Activated CD4-positive, alpha-beta T cell treated with anti-CD3 and anti-CD28 coated beads for 36 hours (primary cell): ENCODE measurements at places on chromosomes 2 and 18. TPM values are rescaled to one million over a fixed set of nuclear protein-coding genes. Genes with fewer than 3 reads are reported as not detected.

ZNF385B gene
- total RNA-seq = not detected

POTEI gene
- total RNA-seq = not detected

REG1B gene
- total RNA-seq = not detected

ELOA2 gene
- total RNA-seq = not detected

MORN2 gene
- total RNA-seq = 6.6 TPM

SEMA4F gene
- total RNA-seq = 5.7 TPM

HOXD11 gene
- total RNA-seq = not detected

ANKRD30B gene
- not detected for total RNA-seq

OTOS gene
- not detected for total RNA-seq

MYO3B gene
- 1.2 TPM for total RNA-seq

MARCO gene
- total RNA-seq = not detected

GRCh38 chr2:36453652-36454051, 98.1 kb downstream of the CRIM1 start:
- no peak for DNase-seq

- DNase-seq = no peak
Measured at GRCh38 chr18:33606621-33607020, 28.6 kb downstream of the ASXL3 start.

DNA sequence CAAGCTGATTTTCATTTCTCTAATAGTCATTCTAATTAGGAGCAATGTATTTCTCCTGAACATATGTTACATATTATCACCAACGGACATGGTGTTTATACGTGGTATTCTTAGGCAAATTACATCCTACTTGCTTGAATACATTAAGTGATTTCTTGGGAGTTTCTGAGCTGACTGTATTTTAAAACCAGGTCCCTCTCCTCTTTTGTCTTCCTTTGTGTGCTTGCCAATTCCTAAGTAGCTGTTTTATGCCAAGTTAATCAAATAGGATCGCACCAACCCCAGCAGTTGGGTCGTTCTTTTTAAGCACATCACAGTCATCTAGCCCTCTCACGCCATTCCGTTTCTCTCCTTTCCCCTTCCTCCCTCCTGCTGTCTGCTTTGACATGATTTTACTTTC, 75.4 kb upstream of the MAP2 start:
- no peak for DNase-seq

DNA sequence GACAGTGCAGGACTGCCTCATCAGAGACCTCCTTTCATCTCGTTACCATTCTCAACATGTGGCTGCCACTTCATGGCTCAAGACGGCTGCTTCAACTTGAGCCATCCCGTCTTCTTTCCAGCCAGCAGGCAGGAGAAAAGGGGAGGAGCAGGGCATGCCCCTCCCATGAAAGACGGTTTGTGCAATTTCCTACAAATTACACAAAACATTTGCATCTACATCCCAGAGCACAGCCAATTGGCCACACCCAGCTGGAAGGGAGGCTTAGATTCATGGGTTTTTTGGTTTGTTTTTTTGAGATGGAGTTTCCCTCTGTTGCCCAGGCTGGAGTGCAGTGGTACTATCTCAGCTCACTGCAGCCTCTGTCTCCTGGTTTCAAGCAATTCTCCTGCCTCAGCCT, 11.8 kb downstream of the UCN start:
- DNase-seq = no peak

GRCh38 chr2:29767606-29768335, 153.6 kb downstream of the ALK start:
- no peak for DNase-seq

GRCh38 chr2:240519396-240520129, 38.2 kb downstream of the ANKMY1 start:
- DNase-seq = no peak

DNA sequence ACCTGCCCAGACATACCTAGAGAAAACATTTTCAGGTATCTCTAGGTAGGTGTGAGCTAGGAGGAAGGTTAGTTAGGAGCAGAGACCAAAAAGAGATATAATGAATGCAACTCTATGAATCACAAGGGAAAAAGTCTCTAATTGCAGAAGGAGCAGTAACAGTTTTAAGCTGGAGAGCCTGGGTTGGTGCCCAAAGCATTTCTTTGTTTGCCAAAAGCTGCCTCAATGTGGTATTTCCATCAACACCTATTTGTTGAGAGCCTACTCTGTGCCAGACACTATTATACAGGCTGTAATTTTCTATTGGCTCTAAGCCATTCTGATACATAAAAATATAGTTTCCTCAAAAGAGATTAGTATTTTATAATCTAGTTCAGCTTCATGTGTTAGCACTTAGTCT, 141.6 kb downstream of the UBE2E3 start:
- no peak for DNase-seq

DNA sequence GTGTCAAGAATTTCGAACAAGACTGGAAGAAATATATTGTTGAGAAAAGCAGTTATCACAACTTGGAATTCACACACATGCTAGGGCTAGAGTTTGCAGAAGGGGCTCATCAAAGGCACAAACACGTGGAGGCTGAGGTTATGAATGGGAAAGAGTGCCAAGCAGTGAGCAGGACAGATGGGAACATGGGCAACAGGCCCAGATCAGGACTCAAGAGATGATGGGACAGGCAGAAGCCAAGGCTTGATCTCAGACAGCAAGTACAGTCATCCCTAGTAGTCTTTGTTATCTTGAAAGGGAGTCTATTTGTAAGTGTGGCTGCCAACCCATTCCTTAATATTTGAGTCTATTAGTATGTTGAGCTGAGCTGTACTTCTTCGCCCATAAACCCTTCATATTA, 22.2 kb upstream of the EPC2 start:
- no peak for DNase-seq

DNA sequence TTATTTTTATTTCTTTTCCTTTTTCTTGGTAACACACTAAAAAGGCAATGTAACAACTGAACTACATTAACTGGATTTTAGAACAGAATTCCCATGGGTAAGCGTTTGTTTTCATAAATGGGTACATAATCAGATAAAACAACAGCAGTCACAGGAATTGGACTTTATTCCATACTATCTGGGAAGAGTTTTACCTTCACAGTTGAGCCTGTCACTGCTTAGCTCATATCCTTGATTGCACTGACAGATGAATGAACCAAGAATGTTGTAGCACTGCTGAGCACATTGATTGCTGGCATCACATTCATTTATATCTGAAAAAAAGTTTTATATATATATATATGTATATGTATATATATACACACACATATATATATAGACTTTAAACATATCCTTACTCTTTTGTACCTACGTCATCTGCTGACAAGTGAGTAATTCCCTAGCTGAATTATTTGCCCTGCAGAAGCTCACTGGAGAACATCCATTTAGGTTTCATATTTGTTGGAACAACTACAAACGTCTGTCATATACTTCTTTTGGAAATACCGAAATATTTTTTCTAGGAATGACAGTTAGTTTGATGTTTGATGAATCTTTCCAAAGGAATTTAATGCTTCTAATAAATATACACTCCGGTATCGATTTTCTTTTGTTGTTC, 47.0 kb downstream of the EFEMP1 start:
- DNase-seq = no peak

GRCh38 chr2:181992776-181993175, 7.1 kb downstream of the PPP1R1C start:
- no peak for DNase-seq

DNA sequence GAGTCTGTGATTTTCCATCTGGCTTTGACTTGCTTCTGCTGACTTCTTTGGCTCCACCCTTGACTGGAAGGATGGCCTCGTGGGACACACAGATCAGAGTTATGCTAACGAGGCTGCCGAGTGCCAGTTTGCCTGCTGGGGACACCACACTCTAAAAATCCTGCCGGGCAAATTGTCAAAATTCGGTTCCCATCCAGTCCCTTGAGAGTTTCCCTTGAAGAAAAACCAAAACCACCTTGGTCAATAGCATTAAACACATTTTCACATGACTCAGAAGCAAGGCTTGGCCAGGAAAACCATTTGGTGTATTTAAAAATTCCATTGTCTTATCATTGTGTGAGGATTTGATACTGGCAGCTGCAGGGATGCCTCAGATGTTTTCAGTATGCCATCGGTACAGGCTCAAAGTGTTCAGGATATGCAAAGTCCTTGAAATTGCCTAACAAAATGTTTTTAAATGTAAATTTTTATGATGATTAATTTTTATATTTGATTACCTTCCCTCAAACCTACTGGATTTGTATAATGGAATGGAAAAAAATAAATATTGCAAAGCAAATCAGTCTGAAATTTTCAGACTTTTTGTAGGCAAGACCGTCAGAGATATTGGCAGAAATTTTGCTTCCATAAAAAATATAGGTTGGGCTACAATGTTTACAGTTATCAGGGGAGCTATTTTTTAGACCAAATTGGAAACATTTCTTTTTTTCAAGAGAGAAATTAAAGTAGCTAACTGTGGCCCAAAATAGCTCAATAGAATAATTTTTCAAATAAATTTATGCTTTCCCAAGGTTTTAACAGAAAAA, 41.6 kb downstream of the KCNE4 start:
- no peak for DNase-seq

- DNase-seq = no peak
Measured at GRCh38 chr2:9806298-9806610, 37.0 kb upstream of the TAF1B start.

GRCh38 chr2:71603851-71604725, 150.7 kb downstream of the DYSF start:
- no peak for DNase-seq

- no peak for DNase-seq
Measured at GRCh38 chr2:227057060-227057459, 106.9 kb downstream of the COL4A4 start.

- no peak for DNase-seq
Measured at GRCh38 chr2:78876316-78876688, 149.2 kb upstream of the REG3G start.

- DNase-seq = no peak
Measured at GRCh38 chr18:48841381-48842258, 109.1 kb downstream of the SMAD7 start.

- DNase-seq = no peak
Measured at GRCh38 chr2:64220265-64220664, 76.0 kb upstream of the PELI1 start.

GRCh38 chr18:63000839-63001238, 285.5 kb downstream of the PHLPP1 start:
- DNase-seq = no peak

DNA sequence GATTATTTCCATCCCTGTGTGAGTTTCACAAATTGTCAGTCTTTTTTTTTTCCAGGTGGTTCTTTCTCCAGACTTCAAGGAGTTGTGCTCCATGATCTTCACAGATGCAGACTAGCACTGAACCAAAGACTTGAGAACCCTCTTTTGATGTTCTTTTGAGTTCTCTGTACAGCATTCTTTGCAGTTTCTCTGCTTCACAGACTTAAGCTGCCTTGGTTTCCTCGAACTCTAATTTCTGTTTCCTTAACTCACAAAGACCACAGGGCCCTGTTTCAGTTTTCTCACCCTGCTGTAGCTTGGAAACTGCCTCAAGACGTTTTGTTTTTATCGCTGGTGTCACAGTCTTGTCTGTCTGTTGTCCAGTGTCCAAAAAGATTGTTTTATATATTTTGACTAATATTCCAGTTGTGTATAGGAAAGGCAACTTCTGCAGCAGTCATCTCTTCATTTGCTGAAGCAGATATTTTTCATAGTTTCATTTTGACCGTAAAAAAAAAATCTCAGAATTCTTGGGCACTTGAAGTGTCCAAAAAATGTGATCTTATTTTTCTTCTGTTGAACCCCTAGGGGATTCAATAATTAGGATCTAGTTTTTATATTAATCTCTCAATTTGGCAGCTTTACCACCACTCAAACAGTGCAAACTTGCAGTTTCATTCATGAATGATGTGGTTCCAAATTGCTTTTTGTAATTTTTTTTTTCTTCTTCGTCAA, 97.0 kb upstream of the MC4R start:
- no peak for DNase-seq

DNA sequence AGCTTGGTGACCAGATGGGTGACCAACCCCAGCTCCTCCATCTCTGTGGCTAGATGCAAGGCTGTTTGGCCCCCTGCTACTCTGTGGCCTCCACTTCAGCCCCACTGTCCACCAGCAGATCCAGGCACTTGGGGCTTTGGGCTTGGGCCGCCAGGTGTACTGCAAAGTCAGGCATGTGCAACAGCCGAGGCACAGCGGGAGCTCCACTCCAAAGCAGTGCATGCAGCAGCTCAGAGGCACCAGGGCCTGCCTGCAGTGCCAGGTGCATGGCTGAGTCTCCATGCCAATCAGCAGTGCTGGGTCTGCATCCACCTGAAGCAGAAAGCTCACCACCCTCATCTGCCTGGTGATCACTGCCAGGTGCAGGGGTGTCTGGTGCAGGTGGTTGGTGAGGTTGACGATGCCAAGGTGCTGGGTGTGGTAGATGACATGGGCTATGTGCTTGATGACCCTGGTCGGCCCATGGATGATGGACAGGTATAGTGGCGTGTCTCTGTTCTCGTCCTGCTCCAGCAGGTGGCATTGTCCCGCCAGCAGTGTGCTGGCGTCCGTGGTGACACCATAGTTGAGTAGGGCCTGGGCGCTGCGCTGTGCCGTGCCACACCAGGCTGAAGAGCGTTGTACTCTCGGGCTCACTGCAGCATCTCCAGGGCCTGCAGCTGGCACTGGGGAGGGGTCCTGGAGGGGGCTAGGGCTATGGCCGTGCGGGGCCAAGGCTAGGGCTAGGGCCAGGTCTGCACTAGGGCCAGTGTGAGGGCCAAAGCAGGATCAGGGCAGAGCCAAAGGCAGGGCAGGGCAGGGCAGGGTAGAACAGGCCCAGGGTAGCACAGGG, 1.0 kb upstream of the ANKRD62 start:
- DNase-seq = peak; percentile 31

- DNase-seq = no peak
Measured at GRCh38 chr2:140551287-140551686, 1579.5 kb downstream of the LRP1B start.

- no peak for DNase-seq
Measured at GRCh38 chr2:19579461-19579860, 221.0 kb upstream of the OSR1 start.

DNA sequence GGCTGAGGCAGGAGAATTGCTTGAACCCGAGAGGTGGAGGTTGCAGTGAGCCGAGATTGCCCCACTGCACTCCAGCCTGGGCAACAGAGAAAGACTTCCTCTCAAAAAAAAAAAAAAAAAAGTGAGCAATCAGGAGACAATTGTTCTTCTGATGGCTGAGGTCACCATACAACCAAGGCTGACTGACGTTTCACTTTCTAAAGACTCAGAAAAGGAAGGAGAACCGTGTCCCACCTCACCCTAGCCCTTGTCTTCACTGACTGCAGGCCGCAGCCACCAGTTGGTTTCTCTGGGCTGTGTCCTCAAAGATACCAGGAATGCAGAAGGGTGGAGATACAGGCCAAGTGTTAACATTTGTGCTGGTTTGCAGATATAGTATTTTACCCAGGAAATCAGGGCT, 7.7 kb upstream of the SLC35F6 start:
- DNase-seq = no peak

- no peak for DNase-seq
Measured at GRCh38 chr2:239153806-239154591, 246.8 kb downstream of the HDAC4 start.

DNA sequence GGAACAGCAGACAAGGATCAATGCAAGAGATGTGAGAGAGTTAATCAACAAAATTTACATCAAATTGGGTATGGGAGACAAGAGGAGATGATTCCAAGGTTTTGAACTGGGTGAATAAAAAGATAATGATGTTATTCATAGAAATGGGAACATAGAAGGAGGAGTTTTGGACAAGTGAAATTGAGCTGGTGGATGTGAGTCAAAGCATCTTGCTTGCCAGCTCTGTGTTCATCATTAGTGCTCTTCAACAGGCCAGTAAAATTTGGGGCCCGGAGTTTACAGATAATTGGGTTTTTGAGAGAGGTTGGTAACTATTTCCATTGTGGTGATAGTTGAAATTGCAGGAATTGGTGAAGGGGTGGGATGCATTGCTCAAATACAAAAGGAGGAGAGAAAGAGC, 69.9 kb upstream of the CAVIN2 start:
- no peak for DNase-seq
